ENCODE measurements at places on chromosomes 1 and 21. TPM values are rescaled to one million over a fixed set of nuclear protein-coding genes. Genes with fewer than 3 reads are reported as not detected.

DNA sequence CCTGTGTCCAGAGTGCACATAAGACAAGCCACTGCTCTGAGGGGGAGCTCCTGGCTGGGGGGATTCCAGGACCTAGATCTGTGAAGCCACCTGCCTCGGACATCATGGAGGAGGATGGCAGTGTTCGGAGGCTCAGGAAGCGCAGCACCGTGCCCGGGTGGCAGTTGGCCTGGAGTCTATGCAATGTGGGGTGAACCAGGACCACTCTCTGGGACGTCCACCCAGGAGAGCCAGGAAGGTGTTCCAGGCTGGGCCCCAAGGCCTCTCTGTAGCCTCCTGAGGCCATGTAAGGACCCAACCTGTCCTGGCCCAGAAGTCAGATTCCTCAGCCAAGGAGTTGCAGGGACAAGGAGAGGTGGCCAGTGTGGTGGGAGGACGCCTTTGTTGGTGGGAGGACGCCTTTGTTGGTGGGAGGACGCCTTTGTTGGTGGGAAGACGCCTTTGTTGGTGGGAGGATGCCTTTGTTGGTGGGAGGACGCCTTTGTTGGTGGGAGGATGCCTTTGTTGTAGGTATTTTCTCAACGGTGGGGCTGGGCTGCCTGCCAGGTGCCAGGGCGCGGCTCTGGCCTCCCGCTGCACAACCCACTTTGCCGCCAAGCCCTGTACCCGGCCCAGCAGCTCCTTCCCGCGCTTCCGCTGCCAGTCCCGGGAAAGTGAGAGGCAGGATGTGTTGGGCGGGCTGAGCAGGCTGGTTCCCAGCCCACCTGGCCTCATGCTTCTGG, 30.6 kb upstream of the BMP8B start:
- no peak for DNase-seq

GRCh38 chr1:149928401-149928724, 760 bp upstream of the SF3B4 start:
- no peak for DNase-seq

- DNase-seq: peak; percentile 21
Measured at GRCh38 chr1:183234660-183235476, 48.8 kb downstream of the LAMC2 start.

DNA sequence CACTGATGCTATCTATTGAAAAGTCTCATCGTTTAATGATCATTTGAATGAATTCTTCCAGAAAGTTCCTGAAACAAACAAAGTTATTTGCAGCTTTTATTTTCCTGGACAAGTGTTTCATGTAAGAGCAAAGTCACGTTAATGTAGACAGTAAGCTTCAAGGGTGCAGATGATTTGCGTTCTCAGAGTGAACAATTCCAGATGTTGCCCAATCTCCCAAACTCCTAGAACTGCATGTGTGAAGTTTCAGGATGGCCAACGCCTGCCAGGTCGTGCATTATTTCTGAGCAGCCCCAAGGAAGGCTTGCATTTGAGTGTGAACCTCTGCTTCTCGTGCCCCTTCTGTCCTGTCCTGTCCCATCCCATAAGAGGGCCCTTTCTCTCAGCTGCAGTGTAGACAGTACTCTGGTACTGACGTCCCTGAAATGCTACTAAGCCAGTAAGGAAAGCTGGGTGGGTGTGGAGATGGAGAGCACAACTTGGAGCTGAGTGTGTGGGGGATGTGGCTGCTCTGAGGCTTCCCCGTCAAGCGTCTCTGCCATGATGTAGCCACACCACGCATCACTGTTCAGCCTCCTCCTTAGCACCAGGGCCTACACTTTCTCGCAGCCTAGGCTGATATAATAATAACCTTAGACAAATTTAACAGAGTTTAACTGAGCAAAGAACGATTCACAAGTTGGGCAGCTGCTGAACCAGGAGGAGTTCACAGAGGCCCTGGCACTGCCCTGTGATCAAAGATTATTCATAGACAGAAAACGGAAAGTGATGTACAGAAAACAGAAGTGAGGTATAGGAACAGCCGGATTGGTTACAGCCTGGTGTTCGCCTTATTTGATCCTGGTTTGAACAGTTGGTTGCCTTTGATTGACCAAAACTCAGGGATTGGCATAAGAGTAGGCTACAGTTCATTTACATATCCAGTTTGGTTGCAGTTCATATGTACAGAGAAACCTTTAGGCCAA, 50.4 kb downstream of the RHOU start:
- no peak for DNase-seq

DNA sequence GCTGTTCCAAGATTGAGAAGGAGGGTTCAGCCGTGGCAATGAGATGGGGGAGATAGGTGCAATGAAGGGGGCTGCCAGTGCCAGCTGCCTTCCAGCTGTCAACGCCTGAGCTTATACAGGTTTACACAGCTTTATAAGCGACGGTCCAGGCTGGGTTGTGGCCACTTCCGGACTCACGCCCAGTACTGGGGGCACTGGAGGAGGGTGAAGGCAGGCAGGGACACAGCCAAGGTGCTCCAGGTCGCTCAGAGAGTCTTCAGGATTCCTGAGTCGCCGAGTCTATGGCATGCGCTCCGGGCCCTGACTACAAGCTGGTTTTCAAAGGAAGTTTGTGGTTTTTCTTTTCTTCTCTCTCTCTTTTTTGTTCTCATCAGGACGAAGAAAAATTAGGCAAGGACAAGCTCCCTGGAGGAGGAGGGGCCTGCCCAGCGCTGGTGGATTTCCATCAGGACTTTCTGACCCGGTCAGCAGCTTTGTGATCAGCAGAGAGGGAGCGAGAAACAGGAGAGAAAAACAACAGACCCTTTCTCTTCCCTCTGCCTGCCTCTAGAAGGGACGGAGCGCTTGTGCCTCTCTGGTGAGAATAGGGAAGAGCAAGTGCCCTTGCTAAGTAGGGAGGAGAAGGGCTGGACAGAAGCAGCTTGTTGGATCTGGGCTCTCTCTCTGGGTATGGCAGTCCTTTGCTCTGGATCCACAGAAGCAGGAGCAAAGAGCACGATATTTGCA, at the start of gene MINDY1:
Gene MINDY1 (minus strand): TSS at position 576 of the 726 bp plus-strand sequence. CDS start 4,285 bp downstream, outside the sequence.
- DNase-seq: peak; percentile 95

DNA sequence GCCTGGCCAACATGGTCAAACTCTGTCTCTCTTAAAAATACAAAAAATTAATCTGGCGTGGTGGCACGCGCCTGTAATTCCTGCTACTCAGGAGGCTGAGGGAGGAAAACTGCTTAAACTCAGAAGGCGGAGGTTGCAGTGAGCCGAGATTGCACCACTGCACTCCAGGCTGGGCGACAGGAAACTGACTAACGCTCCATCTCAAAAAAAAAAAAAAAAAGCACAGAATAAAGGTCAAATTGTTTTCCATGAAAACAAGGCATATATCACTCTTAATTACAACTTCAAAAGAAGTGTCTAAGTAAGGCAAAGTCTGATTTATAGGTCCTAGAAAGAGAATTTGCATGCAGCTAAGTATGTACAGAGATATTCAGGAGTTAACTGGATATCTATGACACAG, 25.6 kb downstream of the EYA3 start:
- DNase-seq: no peak

DNA sequence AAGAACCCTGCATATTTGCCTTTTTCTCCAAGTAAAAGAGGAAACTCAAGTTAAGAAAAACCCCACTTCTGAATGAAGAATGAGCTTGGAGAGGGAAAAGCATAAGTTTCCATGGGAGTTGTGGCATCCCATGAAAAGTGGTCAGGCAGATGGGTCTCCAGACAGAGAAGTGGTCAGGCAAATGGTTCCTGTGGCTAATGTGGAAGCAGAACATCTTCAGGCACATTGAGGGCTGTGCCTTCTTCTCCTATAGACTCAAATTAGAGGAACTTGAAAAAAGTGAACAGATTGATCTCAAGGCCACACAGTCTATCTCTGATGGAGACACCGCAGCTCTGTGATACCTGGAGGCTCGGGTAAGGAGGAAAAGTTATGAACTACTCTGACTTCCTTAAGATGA, 55.7 kb upstream of the KIRREL1 start:
- no peak for DNase-seq

DNA sequence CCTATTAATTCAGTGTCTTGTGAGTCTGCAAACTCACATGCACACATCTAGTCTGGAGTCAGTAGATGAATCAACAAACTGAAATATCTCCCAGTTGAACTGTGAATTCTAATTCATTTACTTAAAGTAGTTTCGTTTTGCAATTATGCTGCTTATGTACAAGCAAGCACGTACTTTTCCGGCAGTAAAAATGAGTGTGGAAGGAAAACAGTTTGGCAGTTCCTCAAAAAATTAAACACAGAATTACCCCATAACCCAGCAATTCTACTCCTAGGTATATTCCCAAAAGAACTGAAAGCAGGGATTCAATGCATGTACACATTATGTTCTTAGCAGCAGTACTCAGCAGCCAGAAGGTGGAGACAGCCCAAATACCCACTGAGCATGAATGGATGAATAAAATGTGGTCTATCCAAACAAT, 49.3 kb downstream of the GNB1 start:
- no peak for DNase-seq

DNA sequence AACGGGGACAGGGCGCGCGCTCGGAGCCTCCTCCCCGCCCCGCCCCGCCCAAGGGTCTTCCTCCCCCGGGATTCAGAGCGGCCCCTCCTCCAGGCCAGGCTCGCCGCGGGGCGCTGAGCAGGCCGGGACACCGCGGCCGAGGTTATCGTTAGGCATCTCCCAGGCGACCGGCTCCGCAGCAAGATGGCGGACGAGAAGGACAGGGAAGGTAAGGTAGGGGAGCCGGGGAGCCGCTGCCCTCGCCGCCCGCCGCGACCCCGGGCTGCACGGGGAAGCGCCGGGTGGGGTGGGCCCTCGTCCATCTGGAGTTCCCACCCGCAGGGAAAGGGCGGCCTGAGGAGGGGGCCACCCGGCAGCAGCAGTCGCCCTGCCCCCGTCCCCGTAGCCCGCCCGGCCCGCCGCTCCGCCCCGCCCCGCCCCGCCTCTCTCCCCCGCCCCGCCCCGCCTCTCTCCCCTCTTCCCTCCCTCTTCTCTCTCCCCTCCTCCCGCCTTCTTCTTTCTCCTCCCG, 105.9 kb upstream of the HNRNPU start:
- DNase-seq: peak; percentile 77

DNA sequence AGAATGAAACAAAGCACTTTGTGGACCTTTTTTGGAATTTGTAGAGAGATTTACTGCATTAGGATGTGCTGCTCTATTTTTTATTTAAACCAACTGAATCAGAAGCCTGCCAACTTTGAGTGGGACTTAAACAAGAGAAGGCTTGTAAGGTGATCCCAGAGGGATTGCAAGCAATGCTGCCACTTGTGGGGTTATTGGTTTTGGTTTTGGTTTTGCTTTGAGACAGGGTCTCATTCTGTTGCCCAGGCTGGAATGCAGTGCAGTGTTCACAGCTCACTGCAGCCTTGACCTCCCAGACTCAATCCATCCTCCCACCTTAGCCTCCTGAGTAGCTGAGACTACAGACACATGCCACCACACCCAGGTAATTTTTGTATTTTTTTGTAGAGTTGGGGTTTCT, 32.2 kb upstream of the GNG5 start:
- no peak for DNase-seq

- no peak for DNase-seq
Measured at GRCh38 chr1:153578490-153578889, 12.8 kb upstream of the S100A2 start.

C1orf53 gene
- 8.5 TPM for total RNA-seq

LEFTY1 gene
- 0.29 TPM for total RNA-seq

LIN28A gene
- total RNA-seq: 0.04 TPM

WDR3 gene
- total RNA-seq: 92.3 TPM
